GM23338 (cell line): ENCODE measurements at places on chromosomes 3 and 15.

- H3K27ac ChIP-seq = no peak overlapping the region
- no peak overlapping the region for H3K4me3 ChIP-seq
- no peaks in the 10 kb centered on the region for H3K36me3 ChIP-seq
Measured at GRCh38 chr15:65326117-65326526, 21.6 kb downstream of the RNU5B-1 start.

DNA sequence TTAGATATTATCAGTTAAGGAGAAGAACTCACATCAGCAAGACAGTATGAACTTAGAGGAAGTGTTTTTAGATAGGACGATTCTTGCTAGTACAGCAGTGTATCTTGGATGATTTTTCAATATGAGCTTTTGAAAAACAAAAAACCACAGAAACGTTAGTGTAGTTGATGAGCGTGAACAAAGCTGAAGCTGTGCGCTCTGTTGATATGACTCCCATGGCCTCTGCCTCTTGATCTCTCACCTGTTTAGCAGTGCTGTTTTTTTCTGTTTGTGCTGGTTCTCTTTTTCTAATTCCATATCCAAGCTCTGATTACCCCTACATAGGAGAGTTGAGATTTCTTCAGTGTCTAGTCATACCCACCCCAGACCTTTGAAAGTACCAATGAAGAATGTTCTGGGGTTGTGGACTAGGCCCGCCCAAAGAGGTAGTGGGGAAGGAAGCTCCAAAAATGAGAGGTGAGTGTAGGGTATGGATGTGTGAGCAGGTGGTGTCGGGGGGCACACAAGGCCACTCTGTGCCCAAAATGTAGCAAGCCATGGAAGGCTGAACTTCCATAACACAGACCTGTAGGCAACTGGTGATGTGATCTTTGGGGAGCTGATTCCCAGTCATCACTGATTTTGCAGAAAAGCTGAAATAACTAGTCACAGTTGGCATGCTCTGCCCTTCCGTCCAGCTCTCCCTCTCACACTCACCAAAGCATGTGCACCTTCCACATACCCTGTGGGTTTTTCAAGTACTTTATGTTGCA is 20.0 kb upstream of the CMTM7 start:
- H3K36me3 ChIP-seq = no peaks in the 10 kb centered on the region
- no peak overlapping the region for H3K4me3 ChIP-seq
- no peak overlapping the region for H3K27ac ChIP-seq
- no peak for DNase-seq

DNA sequence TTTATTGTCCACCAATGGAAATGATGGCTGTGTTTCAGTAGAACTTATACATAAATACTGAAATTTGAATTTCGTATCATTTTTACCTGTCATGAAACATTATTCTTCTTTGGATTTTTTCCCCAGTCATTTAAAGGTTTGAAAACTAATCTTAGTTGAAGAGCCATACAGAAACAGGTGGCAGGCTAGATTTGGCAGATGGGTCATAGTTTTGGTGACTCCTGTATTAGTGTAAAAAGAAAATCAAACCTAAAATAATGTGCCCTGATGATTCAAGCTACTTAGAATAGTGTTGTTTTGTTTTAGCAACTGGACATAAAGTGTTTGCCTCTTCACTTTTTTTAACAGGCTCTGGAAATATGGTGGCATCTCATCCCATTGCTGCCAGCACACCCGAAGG is 68.9 kb downstream of the SIDT1 start:
- no peaks in the 10 kb centered on the region for H3K36me3 ChIP-seq
- DNase-seq = no peak
- peaks cover 17% of the 10 kb centered on the region for H3K4me1 ChIP-seq
- H3K27ac ChIP-seq = no peak overlapping the region

DNA sequence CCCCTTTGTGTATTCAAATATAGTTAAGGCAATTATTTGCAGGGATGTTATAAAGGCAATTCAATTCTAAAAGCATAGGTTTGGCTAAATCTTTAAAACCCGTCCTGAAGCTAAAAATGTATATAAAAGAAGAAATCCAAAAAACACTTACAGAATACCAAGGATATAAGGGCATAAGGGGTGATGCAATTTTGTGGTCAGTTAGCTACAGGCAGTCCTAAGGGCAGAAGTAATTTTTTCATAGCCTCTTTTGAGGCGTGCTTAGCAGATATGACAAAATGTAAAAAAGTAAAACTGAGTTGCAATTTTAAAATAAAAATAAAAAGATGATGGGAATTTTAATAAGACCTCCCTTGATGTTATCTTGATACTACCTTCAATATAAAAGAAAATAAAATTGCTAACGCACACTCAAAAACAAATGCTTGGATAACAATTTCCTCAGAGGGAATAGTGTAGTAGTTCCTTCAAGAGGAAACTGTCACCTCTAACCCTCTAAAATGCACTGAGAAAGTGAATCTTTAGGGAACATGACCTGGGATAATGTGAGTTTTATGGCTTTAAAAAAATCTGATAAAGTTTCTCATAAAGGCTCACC is 104.2 kb downstream of the MYH15 start:
- no peak overlapping the region for H3K27ac ChIP-seq
- H3K4me1 ChIP-seq = 0 out of 2 replicates have a peak, but pooled peaks cover 11% of the 10 kb centered on the region
- H3K27me3 ChIP-seq = no peaks in the 10 kb centered on the region
- no peaks in the 10 kb centered on the region for H3K36me3 ChIP-seq
- no peak overlapping the region for H3K4me3 ChIP-seq

DNA sequence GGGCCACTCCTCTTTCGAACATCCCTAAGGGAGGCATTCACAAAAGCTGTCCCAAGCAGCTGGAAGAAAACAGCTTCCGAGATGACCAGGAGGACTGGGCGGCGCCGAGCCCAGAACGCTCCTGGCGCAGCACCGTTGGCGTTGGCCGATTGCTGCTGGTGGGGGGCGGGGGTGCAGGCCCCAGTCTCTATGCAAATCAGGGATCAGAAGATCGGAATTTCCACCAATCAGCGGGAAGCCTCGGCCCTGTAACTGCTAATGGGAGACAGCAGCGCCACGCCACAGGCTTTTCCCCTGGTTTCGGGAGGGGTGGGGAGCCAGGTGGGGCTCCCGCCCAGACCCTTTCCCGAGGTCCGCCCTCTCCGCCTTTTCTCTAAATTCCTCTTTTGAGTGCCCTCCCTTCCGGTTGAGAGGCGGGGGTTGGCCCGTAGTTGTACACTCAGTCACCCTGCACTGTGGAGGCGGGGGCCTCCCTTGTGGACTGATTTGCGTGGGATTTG is 27.0 kb downstream of the HMCES start:
- DNase-seq = peak; percentile 100
- peak overlapping the region; percentile 94 for H3K27ac ChIP-seq
- no peaks in the 10 kb centered on the region for H3K27me3 ChIP-seq
- H3K4me1 ChIP-seq = peaks cover 20% of the 10 kb centered on the region
- H3K36me3 ChIP-seq = 0 out of 2 replicates have a peak, but pooled peaks cover 4% of the 10 kb centered on the region

DNA sequence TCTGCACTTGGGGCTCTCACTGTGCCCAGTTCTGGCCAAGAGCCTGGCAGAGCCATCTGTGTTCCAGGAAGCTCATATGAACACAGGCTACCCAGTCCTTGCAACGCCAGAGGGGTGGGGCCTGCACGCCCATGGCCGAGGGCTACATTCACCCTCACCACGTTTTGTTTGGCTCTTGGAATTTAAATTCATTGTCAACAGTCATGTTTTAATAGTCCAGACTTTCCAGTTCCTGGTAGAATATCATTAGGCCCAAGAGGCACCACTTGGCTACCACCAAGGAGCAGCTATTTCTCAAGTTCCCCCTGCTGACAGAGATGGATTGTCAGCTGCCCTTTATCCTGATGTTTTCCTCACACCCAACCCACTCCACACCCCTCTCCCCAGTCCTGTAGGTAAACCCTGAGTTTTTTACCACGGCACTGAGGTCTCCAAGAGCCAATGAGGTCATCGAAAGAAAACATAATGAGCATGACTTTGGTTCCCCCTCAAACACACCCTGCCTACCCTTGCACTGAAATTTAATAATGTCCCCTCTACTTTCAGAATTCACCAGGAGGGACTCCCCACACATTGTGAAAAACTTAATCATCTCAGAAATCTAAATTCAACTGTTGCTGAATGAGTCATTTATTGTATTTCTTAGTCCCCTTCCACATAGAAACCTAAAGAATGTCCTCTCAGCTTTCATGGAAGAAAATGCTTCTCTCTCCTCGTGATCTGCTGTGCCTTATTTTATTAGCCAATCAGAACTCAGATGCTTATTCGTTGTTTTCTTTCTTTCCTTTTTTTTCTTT is 125.1 kb downstream of the SHQ1 start:
- DNase-seq = no peak
- H3K4me1 ChIP-seq = peaks cover 12% of the 10 kb centered on the region
- H3K4me3 ChIP-seq = no peak overlapping the region
- H3K27me3 ChIP-seq = no peaks in the 10 kb centered on the region

GRCh38 chr3:69539134-69539533 is 153.2 kb upstream of the FRMD4B start:
- no peaks in the 10 kb centered on the region for H3K36me3 ChIP-seq
- no peak overlapping the region for H3K27ac ChIP-seq
- 0 out of 2 replicates have a peak, but pooled peaks cover 8% of the 10 kb centered on the region for H3K4me1 ChIP-seq

DNA sequence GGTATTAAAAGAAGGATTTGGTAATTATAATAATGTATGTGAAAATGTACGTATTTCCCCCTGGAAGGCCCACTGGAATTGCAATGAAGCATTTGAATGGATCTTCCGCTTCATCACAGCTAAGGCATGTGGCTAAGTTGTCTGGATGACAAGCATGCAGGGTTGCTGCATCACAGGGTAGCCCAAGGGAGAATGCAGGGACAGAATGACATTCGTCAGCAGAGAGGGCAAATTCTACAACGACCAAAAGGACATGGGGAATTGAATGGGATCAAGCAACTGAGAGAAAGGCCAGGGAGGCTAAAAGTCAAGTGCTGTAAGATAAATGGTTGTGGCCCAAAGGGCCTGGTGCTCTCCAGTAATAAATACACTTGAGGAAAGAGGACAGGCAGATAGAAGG is 95.4 kb downstream of the ISL2 start:
- H3K4me1 ChIP-seq = peaks cover 7% of the 10 kb centered on the region; the same call in 1 of the 2 replicates
- no peak overlapping the region for H3K27ac ChIP-seq
- H3K27me3 ChIP-seq = no peaks in the 10 kb centered on the region
- peak; percentile 17 for DNase-seq
- no peak overlapping the region for H3K4me3 ChIP-seq
- no peaks in the 10 kb centered on the region for H3K36me3 ChIP-seq

DNA sequence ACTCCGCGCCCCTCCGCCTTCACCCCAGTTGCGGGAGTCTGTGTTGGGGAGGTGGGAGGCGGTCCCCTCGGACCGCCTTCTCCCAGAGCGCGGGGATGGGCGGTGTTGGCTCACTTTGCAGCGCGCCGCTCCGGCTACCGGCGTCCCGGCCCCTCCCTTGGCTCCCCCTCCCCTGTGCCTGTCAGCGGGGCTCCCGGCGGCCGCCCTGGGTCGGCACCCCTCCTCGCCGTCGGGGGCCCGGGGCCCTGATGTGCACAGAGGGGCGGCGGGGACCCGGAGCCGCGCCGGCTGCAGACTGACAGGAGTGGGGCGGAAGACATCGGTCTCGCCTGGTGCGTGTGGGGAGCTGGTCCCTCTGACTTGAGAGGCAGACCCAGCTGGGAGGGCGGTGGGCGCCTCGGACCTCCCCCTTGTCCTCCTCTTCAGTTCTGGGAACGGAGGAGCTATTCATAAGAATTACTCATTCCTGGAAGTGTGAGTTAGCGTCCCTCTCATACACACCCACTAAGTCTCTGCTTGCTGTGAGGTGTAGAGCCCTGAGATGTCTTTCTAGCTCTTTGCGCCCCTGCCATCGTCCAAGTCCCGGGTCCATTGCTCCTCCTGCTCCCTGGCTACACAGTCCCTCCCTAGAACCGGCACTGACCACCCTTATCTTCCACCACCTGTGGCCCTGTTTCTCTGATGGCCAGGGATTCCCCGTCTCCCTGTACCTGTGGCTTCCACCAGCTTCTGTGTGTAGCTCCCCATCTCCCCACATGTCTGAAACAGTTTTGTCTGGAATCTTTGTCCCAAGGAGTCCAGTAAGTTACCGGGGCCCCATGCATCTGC is 42.3 kb upstream of the ROPN1 start:
- peaks cover 67% of the 10 kb centered on the region for H3K27me3 ChIP-seq
- H3K4me1 ChIP-seq = peaks cover 13% of the 10 kb centered on the region
- DNase-seq = peak; percentile 48
- H3K4me3 ChIP-seq = peak overlapping the region; percentile 74

GRCh38 chr3:28951772-28952556 is 328.9 kb upstream of the RBMS3 start:
- 0 out of 2 replicates have a peak, but pooled peaks cover 3% of the 10 kb centered on the region for H3K4me1 ChIP-seq
- peak; percentile 4 for DNase-seq
- no peak overlapping the region for H3K4me3 ChIP-seq
- no peaks in the 10 kb centered on the region for H3K36me3 ChIP-seq
- no peaks in the 10 kb centered on the region for H3K27me3 ChIP-seq

- H3K27me3 ChIP-seq = no peaks in the 10 kb centered on the region
- no peak overlapping the region for H3K27ac ChIP-seq
- H3K4me1 ChIP-seq = peaks cover 9% of the 10 kb centered on the region
Measured at GRCh38 chr15:74845208-74845568, 2.2 kb upstream of the ULK3 start.

GRCh38 chr15:83193721-83194120 is 13.9 kb downstream of the HDGFL3 start:
- no peak overlapping the region for H3K27ac ChIP-seq
- no peak for DNase-seq
- H3K36me3 ChIP-seq = no peaks in the 10 kb centered on the region
- no peaks in the 10 kb centered on the region for H3K27me3 ChIP-seq
- no peak overlapping the region for H3K4me3 ChIP-seq

DNA sequence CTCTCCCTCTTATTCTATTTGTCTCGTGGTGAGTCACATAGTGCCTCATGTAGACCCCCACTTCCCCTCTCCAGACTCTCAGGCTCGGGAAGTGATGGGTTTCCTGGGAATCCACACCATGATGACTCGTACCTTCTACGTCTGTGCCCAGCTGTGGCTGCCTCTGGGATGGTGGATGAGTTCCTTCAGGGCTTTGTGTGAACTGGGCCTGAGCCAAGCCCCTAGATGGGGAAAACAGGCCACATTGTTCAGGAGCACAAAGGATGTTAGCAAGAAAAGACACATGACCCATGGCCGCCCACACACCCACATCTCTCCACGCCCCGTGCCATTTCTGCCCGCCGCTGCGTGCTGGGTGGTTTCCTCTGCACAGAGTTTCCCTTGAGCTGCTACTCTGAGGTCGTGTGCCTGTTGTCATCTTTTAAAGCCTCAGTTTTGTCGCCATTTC is 10.5 kb downstream of the ISG20 start:
- no peaks in the 10 kb centered on the region for H3K27me3 ChIP-seq
- H3K4me3 ChIP-seq = no peak overlapping the region
- H3K27ac ChIP-seq = no peak overlapping the region
- peaks cover 7% of the 10 kb centered on the region; the same call in 1 of the 2 replicates for H3K4me1 ChIP-seq

GRCh38 chr3:154548341-154548740 is 118.4 kb upstream of the GPR149 start:
- H3K27me3 ChIP-seq = no peaks in the 10 kb centered on the region
- H3K27ac ChIP-seq = no peak overlapping the region
- no peaks in the 10 kb centered on the region for H3K4me1 ChIP-seq
- H3K4me3 ChIP-seq = no peak overlapping the region

DNA sequence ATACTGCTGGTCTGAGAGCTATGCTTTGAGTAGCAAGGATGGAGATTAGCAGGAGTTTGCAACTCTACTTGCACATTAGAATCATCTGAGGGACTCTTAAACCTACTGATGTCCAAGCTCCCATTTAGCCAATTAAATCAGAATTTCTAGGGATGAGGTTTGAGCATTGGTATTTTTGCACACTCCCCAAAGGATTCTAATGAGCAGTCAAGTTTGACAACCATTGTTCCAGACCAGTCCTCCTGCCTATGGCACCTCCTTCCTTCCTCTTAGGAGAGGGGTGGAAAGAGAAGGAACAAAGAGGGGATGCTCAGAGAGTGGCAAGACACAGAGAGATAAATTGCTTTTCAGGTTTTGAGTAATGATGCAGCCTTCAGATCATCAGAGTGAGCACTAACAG is 275.5 kb upstream of the ROPN1 start:
- H3K36me3 ChIP-seq = no peaks in the 10 kb centered on the region
- no peak for DNase-seq
- no peaks in the 10 kb centered on the region for H3K27me3 ChIP-seq
- H3K4me3 ChIP-seq = no peak overlapping the region
- no peak overlapping the region for H3K27ac ChIP-seq
